ENCODE measurements at places on chromosomes 12 and 14. TPM values are rescaled to one million over a fixed set of nuclear protein-coding genes. Genes with fewer than 3 reads are reported as not detected.
A peak's percentile ranks its signal among the peaks of the same experiment; 100 is the strongest.

BMP4 gene
- total RNA-seq = not detected

HSPA2 gene
- 28.9 TPM for total RNA-seq

- DNase-seq = no peak
Observed at GRCh38 chr14:105143451-105144025, 25.0 kb downstream of the JAG2 start.

DLGAP5 gene
- 11.0 TPM for total RNA-seq

DNA sequence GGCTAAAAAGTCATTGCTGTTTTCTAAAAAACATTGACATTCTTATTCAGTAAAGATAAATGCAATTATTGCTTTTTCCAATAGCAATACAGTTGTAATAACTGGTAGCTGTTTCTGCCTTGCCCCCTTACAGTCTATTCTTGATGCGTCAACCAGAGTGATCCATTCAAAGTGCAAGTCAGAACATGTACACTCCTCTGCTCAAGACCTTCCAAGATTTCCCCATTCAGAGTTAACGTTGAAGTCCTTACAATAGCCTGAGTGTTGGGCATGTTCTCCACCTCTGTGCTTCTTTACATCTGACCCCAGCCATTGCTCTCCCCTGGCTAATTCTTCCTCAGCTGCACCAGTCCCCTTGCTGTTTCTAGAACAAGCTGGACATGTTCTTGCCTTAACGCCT lies 24.3 kb downstream of the VRK1 start:
- no peak for DNase-seq

SLC16A7 gene
- 40.6 TPM for total RNA-seq

DNA sequence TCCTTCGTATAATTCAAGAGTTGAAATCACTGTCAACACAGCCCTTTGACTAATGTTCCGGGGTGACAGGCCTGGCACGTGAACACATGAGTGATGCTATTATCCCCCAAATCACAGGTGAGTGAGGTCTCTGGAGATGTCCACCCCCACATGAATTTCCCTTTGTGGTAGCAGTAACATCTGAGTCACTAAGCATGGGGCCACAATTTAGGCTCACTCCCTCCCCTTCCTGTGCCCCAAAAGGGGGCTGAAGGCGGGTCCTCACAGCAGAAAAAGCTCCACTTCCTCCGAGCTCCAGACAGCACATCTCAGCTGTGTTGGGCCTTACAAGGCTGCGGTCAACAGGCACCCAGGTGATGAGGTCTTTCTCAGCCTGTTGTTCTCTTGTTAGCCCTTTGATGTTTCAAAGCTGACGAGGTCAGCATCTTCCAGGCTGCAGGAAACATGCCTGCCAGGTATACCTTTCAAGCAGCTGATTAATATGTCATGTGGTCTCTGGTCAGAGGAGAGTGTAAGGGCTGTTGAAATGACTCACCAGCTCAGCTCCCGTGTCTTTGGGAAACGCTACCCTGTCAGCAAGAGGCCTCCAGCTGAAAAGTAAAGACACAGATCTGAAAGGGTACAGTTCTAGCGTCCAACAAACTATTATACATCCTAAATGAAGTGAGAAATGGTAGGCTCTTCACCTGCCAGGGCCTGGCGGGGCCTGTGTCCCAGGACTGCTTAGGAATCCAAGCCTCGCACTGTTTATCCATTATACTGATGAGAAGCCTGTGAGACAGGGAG lies 107.3 kb downstream of the ZFP36L1 start:
- peak; percentile 76 for DNase-seq

IKBIP gene
- 125 TPM for total RNA-seq

- DNase-seq = no peak
Observed at GRCh38 chr14:96827290-96827689, 30.1 kb downstream of the VRK1 start.

- DNase-seq = no peak
Observed at GRCh38 chr12:53749986-53750811, 1.6 kb downstream of the CISTR start.

DNA sequence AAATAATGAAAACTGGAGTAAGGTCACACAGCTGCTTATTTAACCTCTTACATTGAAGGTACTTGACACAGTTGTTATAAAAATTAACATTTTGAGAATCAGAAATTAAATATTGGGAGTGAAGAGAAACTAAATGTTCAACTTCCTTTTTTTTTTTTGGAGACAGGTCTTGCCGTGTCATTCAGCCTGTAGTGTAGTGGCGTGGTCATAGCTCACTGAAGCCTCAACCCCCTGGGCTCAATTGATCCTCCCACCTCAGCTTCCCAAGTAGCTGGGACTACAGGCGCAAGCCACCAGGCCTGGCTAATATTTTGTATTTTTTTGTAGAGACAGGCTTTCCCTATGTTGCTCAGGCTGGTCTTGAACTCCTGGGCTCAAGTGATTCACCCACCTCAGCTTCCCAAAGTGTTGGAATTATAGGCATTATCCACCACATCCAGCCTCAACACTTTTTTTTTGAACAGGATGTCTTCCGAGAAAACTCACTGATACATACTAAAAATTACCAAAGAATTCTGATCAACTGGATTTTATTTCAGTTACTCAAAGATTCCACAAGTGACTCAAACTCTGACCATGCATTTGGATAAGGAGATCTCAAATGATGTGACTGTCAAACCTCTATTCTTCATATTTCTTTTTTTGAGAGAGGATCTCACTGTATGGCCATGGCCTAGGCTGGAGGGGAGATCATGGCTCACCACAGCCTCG lies 35.4 kb downstream of the SGPP1 start:
- DNase-seq = peak; percentile 10

GRCh38 chr12:46892034-46892705 lies 66.4 kb upstream of the SLC38A4 start:
- DNase-seq = peak; percentile 6

- no peak for DNase-seq
Observed at GRCh38 chr14:100844082-100844408, 18.1 kb downstream of the MEG3 start.

DNA sequence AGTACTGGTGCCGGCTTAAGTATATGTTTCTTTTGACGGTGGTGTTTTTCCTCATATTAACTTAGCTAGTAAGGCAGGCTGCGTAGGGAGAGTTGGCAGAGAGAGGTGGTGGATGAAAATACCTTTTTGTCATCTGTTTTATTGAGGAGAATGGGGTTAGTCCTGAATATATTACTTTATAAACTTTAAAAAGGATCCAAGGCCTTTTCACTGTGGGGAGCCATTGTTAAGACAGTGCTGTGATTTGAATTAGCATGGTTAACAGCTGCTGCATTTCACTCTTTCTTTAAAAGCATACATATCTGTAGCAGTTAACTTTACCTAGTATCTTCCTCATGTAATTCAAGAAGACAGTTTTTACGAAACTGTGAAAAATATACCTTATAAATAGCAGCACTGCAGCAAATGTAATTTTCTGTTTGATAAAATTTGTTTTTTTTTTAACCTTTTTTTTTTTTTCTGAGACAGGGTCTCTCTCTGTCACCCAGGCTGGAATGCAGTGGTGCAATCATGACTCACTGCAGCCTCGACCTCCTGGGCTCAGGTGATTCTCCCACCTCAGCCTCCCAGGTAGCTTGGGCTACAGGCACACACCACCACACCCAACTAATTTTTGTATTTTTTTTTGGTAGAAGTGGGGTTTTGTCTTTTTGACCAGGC lies 57.1 kb downstream of the AEBP2 start:
- DNase-seq = no peak

DNA sequence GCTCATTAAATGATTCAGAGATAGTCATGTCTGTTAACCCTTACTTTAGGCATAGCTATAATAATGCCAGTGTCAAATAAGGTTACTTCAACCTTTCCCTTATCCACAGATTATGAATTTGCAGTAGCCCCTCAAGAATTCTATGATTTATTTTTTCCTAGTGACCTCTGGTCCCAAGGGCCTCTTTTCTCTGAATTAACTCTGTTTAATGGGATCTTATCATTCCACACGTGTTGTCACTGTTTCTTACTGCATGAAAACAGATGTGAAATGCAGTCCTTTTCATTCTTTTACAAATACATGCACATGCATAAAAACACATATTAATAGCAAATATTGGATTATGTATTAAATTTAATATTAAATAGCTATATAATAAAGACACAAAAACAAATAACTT lies 667.7 kb upstream of the FOXG1 start:
- DNase-seq = no peak
